Head of caudate nucleus (tissue), 42 donors: ENCODE measurements at places on chromosomes 11 and 22.

DNA sequence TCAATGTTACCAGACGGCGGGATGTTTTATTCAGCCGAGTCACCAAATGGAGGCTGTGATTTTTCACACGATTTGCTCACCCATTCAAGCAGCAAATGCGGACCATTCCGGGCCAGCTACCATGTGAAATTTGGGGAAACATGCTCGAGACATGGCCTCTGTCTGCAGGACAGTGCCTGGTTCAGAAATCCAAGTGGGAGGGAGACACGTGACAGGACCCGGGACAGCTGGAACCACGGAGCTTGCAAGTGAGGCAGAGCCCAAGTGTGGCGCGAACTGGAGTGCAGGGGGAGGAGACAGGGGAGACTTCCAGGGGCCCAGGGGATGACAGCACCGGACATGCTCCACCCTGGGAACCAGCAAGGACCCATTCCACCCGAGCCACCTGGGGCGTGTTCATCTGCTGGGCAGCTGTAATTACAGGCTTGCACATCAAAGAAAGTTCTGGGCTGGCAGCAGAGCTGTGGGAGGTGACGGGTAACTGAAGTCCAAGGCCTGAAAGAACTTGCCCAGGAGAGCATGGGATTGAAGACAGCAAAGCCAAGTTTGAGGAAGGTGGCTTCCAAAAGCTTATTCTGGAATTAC, 16.5 kb downstream of the CERK start:
- no peak for DNase-seq

- DNase-seq: no peak
Measured at GRCh38 chr11:88555018-88555828, 217.7 kb upstream of the CTSC start.

- no peak for DNase-seq
Measured at GRCh38 chr11:123206791-123207434, 11.9 kb upstream of the CLMP start.

GRCh38 chr11:126416542-126417090, 61.1 kb downstream of the ST3GAL4 start:
- peak; percentile 92 for DNase-seq

GRCh38 chr22:29073618-29074275, 912 bp downstream of the KREMEN1 start:
- DNase-seq: peak; percentile 22

DNA sequence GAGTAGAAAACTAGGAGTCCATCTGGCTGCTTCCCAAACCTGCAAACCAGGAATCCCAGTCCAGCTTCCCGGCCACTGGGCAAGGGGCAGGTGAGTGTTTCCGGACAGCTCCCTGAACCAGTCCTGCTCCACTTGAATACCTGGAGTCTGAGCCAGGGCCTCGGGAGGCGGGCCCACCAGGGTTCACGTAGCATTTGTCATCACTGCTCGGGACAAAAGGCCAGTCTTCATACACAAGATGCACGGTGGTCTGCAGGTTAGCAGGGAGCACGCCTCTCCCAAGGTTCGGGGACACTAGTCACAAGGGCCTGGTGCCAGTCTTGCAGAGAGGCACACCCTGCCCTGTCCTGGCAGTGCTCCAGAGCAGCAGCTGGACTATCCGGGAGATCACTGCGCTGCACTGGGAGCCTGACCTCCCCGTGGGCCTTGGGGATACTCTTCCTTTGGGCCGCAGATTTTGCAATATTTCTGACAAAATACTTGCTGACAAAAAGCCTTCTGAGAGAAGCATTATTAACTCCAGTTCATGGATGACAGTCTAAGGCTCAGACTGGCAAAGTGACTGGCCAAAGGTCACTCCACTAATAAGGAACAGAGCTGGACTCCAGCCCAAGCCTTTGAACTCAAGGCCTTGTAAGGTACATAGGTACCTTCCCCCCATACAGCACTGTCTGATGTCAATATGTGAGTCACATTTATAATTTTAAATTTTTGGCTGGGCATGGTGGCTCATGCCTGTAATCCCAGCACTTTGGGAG, 25.1 kb downstream of the CD6 start:
- no peak for DNase-seq

GRCh38 chr11:62747475-62748160, 6.3 kb downstream of the ZBTB3 start:
- DNase-seq: no peak

DNA sequence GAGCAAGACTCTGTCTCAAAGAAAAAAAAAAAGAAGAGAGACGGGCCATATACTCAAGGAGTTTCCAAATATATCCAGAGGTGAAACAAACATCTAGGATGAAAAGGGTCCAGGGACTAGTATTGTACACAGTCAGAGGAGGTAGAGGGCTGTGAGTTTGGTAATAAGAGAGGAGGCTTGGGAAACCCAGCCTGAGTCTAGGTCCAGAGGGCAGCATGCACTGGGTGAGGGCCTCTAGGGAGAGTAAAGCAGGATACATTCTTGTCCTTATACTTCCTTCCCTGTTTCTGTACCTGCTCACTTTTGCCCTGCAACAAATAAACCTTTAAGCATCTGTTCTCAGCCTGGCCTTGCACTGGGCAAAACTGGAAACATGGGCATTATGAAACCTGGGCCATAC, 31.5 kb downstream of the STIM1 start:
- no peak for DNase-seq

DNA sequence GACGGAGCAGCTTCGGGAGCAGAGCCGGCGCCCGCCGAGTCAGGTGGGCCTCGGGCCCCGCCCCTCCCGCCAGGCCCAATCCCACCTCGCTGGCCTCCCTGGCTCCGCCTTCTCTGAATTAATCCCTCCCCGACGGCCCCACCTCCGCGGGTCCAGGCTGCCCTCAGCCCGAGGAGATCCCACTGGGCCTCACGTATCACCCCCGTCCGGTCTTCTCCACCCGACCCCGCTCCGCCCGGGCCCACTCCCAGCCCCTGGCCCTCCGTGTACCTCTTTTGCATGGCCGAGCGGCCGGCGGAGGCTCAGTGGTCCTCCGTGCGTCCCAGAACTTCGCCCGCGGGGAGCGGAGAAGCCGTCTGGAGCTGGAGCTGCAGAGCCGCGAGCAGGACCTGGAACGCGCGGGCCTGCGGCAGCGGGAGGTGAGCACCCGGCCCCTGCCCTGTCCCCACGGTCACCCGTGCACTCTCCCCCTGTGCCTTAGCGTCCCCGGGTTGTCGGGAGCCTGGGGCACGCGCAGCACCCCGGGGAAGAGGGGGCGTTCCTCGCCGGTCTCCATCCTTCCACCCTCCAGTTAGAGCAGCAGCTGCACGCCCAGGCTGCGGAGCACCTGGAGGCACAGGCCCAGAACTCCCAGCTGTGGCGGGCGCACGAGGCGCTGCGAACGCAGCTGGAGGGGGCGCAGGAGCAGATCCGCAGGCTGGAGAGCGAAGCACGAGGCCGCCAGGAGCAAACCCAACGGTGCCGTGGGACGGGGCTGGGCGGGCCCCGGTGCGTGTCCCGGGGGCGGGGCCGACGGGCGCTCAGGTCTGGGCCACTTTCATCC, 2.2 kb upstream of the CD151 start:
- peak; percentile 55 for DNase-seq

DNA sequence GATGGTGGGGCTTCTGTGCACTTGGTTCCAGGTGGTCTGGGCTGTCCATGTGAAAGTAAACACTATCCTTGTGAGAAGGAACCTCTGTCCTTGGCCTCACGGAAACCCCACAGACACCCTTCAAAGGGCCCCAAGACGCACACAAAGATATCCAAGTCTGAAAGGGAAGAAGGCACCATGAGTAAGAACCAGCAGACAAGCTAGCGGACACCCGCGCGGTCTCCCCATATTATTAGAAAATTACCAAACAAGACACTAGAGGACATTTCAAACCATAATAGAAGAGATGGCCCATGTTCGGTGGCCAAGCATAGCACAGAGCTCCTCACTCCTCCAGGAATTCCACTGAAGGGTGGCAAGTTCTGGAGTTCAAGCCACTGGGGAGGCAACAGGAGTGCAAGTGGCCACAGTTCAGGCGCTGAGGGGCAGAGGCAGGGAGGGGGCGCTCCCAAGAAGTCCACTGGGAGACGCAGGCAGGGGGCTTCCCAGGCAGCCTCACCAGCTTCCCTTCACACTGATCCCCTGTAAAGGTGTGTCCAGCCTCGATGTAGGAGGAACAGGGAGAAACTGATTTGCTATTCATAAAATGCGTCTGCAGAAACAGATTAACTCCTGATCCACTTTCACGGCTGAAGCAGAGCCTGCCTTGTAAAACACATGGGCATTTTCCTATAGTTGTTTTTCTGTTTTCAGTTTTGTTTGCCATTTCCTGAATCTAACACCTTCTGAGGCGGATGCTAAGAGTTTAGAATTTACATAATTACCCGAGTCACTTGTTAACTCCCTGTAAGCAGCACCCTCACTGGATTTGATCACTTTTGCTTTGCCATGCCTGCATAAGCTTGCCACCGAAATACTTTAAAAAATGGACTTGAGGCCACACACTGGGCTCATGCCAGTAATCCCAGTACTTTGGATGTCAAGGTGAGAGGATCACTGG, 9.1 kb upstream of the PPARA start:
- DNase-seq: no peak

- DNase-seq: no peak
Measured at GRCh38 chr11:9095421-9095820, 4.0 kb upstream of the SCUBE2 start.

GRCh38 chr22:27386186-27386585, 415.4 kb downstream of the MN1 start:
- no peak for DNase-seq

DNA sequence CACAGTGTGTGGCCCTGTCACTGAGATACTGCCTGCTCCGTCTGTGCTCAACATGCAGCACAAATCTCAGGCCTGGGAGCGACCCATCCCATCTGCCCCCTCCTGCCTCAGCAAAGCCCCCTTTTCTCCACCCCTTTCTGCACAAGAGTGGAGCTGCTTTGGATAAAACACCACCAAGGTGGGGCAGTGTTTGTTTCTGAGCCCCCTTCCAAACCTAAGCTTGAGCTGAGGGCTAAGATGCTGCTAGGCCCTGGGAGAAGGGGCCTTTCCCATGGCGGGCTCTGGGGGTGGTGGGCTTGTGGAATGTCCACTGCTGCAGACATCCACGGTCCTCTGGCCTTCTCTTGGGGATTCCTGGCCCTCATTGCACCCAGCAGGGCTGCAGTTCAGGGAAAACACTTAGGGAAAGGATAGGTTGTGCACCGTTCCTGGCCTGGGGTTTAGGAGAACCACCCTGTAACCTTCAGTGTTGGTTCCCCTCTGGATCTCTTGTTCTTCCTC, 594.1 kb downstream of the TBC1D22A start:
- no peak for DNase-seq

GRCh38 chr11:36601155-36601554, 3.1 kb upstream of the RAG2 start:
- DNase-seq: no peak

GRCh38 chr11:126963115-126963514, 37.5 kb downstream of the KIRREL3 start:
- DNase-seq: no peak

- DNase-seq: no peak
Measured at GRCh38 chr11:72347691-72348090, 86.6 kb downstream of the CLPB start.

GRCh38 chr11:125525303-125525702, 29.2 kb upstream of the FEZ1 start:
- DNase-seq: no peak

DNA sequence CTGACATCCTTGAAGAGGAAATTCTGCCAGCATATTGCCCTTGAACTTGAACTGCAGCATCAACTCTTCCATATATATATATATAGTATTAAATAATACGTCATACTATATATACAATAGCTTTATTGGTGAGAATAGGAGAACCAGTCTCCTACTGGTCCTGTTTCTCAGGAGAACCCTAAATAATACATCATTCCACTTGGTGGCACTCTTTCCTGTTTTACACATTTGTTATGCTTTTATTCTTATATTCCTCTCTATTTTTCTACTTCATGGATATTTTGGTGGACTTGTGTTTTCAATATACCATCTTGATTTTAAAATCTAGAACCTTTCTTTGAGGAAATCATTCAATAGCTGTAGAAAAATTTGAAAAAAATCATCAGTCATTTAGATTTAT, 193.3 kb downstream of the TRPC6 start:
- DNase-seq: no peak

DNA sequence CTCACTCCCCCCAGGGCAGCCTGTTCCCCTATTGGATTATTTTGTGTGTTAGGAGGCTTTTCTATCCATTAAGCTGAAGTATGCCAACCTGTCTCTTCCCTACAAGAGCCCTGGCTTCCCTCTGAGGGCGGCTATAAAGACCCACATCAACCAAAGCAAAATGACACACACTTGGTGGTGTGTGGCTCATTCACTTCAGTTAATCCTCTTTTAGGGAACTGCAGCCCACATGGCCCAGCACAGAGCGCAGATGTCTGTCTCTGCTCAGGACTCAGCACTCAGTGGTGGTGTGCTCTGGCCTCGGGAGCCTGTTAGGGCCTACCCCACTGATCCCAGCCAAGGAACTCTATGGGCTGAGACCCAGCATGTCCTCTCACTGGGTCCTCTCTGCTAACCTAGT, 32.2 kb upstream of the LRRC10B start:
- DNase-seq: no peak

GRCh38 chr11:61805146-61805545, 11.7 kb downstream of the FADS1 start:
- DNase-seq: no peak

GRCh38 chr11:46694072-46694471, 6.3 kb downstream of the ARHGAP1 start:
- DNase-seq: no peak

DNA sequence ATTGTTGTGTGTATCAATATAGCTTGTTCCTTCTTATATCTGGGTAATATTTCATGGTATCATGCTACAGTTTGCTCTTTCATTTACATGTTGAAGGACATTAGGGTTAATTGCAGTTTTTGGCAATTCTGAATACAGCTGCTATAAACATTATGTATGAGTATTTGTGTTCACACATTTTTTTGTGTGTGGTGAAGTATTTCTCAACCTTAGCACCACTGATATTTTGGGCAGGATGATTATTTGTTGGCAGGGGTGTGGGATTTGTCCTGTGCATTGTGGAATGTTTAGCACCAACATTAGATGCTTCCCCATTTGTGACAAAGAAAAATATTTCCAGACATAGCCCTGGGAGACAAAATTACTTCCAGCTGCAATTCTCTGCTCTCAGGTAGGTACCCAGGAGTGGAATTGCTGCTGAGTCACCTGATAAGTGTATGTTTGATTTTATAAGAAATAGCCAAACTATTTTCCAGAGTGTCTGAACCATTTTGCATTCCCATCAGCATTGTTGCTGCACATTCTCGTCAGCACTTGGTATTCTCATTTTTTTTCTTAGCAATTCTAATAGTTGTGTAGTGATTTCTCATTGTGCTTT, 128.2 kb downstream of the SNX19 start:
- no peak for DNase-seq

DNA sequence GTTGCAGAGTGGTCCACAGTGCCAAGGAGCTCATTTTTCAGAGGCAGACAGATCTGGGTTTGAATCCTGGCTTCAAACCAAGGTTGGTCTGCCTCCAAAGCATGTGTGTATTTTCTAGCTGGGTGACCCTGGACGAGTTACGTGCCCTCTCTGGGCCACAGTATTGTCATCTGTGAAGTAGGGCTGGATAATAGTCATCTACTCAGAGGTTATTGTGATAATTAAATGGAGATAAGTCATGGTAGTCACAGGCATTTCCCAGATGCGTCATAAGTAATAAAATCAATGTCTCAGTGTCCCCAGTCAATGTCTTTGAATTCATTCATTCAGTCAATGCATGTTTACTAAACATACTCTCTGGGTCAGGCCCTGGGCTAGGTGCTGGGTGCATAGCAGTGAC, 8.6 kb downstream of the OMP start:
- DNase-seq: no peak
